Stimulated activated CD4-positive, alpha-beta T cell treated with anti-CD3 and anti-CD28 coated beads, Interleukin-15, amount 100 ng/mL, for 1 hour (primary cell): ENCODE measurements at places on chromosomes 3 and 15.

DNA sequence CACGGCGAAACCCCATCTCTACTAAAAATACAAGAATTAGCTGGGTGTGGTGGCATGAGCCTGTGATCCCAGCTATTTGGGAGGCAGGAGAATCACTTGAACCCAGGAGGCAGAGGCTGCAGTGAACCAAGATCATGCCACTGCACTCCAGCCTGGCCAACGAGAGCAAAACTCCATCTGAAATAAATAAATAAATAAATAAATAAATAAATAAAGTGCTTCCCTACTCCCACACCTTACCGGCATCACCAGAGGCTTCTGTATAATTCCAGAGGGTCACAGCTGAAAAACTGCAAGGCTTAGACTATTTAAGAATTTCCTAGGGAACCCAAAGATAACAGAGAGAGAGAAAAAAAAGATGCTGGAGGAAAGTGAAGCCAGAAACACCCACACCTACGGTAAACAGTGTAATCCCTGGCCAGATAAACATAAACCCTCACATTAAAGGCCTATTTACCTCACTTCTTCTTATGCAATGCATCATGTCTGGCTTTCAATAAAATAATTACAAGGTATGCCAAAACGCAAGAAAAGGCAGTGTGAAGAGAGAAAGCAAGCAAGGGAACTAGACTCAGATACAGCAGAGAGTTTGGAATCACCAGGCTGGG, 15.0 kb upstream of the TRPM1 start:
- DNase-seq: no peak

DNA sequence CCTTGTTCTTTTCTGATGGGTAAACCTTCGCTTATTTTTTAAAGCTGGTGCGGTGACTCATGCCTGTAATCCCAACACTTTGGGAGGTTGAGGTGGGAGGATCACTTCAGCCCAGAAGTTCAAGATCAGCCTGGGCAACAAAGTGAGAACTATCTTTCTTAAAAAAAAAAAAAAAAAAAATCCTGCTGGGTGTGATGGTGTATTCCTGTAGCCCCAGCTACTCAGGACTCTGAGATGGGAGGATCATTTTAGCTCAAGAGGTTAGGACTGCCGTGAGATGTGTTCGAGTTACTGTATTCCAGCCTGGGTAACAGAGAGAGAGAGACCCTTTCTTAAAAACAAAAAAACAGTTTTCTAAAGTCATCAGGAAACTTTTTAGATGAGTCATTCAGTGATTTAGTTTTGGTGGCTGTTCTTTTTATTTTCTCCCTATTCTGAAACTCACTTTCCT, 37.7 kb downstream of the SLMAP start:
- DNase-seq: no peak

DNA sequence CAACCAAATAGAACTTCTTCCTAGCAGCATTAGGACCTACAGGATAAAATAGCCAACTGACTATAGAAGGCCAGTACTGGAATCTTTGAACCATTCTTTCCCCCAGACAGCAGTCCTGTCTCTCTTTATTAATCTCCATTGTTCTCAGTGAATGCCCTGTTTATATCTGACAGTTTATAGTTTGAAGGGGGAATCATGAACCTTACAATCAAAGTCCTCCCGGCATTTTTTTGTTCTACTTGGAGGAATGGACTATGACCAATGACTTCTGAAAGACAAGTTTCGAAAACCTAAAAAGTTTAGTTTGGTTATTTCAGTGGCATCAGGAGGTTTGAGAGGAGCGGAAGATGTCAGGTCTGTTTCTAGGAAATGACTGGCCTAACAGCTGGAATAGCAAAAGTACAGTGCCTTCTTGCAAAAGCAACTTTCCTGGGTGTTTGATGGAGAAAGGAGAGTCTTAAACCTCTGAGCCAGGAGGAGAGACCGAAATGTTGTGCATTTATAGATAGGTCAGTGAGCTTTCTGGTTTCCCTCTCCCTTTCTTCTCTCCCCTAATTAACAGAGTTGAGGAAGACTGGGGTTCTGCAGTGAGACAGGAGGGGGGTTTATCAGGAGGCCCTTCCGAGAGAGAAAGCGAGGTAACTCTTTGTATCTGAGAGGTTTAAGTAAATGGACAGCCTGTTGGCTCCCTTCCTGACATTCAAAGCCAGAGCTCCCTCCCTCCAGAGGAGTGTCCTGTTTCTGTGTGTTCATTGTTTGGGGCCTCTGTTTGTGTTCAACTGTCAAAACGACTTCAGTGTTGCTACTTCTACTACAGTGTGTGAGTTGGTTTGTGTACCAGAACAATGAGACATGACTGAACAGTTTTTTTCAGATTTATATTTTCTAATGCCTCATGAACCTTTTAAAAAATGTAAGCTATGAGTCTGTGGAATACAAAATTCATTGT, 383.0 kb upstream of the RARB start:
- no peak for DNase-seq

DNA sequence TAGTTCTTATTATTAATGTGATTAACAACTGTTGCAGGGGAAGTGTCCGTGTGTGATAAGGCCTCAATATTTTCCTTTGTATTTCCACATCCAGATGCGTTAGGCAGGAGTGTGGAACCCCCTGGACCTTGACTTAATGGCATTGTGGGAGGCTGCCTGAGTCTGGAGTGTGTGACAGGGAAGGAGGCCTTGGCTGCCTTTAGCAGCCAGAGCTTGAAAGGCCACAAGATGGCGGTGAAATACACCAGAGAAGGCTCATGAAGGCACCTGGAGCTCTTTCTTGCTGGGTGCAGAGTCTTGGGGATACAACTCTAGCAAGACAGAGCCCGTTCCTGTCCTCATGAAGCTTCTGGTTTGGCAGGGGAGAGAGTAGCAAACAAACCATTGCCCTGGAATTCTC, 36.9 kb downstream of the POLR2M start:
- DNase-seq: no peak

GRCh38 chr3:85255949-85256348, 297.2 kb downstream of the CADM2 start:
- no peak for DNase-seq

- DNase-seq: no peak
These were observed 45.9 kb downstream of the SUMF1 start for GRCh38 chr3:4421121-4421520.

DNA sequence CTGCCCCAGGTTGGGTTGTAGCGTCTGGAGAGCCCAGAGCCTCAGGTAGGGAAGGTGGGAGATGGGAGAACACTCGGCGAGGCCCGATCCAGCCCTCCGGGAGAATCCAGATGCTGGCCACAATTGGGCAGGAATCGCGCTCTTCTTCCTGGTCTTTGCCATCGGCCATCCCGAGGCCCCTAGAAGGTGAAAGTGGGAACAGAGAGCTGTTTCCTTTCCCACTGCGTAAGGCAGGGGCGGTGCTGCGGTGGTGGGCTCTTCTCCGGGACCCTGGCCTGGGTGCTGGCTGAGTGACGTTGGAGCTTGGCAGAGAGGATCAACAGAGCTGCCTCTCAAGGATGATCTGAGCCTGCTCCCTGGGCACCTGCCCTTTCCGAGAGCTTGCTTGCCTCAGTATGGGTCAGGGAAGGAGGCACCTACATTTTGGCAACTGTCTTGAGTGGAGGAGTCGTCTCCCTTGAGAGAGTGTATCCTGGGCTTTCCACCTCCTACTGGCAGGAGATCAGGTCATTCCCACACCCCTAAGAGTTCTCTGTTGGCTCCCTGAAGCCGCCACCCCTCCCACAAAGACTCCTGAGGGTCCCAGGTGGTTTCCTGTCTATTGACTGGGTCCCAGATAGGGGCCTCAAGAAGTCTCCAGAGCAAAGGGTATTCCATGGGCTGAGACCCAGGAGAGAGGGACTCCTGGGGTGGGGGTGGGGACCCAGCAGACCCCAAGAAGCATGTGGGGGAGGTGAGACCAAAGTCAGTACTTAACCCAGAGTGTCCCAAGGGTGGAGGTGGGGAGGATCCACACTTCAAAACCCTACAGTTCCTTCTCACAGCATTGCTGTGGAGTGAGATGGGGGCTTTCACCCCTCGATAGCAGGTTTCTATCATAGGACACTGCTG, 1.6 kb downstream of the C15orf39 start:
- no peak for DNase-seq
